ENCODE measurements at places on chromosomes 1 and 21.
A peak's percentile ranks its signal among the peaks of the same experiment; 100 is the strongest.

DNA sequence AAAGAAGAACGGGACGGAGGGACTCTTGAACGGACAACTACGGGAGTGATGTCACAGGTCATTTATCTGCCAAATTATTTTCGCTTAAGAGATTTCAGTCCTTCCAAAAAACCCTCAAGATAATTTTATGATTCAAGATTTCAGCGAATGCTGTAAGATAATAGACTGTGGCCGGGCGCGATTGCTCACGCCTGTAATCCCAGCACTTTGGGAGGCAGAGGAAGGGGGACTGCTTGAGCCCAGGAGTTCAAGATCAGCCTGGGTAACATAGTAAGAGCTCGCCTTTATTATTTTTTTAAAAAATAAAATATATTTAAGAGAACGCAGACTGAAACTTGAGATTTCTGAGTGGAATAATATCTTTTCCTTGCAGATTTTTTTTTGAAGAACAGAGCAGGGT lies 609 bp downstream of the RWDD2B start:
- DNase-seq: no peak

DNA sequence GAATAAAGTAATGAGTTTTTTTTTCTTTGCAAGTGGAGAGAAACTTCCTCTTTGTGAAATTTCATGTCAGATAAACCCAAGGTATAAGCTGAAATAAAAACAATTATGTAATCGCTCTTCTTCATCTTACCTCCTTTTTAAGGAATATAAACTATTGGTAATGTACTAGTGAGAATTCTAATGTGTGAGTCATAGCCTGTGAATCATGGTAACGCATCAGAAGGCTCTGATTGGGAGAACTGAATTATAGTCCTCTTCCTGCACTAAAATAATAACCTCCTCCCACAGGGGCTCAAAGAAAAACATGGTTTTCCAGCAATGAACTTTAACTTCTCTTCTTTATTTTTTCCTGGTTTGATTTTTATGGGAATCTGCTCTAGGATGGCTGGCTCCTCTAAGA lies 57.1 kb upstream of the COX20 start:
- no peak for DNase-seq

DNA sequence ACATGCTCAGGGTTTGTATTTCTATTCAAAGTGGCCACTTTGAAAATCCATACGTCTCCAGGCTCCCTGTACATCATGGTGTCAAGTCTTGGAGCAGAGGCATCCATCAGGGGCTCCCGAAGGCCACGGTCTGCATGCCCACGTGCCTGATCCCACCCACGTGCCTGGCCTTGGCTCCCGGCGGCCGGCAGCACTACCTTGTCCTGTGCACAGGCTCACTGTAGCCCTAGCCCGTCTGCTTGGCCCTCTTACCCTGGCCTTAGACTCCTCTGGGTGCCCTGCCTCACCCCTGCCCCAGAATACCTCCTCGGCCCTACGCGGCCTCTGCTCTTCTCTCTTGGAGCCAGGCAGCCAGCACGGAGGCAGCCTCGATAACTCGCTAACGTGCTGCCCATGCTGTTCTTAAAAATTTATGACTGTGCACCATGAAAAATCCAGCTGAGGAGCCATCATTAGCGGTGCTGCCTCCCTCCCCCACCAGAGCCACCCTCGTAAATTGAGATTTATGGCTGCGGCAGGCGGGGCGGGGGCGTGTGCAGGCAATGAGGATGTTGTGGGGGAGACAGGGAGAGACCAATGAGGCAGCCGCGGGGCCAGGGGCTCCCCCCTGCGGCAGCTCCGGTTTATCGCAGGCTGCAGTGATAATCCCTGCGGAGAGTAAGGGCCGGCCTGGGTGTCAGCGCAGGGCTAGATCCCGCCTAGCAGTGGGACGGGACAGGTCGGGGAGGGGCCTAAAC lies 24.6 kb downstream of the DMAP1 start:
- DNase-seq: no peak

DNA sequence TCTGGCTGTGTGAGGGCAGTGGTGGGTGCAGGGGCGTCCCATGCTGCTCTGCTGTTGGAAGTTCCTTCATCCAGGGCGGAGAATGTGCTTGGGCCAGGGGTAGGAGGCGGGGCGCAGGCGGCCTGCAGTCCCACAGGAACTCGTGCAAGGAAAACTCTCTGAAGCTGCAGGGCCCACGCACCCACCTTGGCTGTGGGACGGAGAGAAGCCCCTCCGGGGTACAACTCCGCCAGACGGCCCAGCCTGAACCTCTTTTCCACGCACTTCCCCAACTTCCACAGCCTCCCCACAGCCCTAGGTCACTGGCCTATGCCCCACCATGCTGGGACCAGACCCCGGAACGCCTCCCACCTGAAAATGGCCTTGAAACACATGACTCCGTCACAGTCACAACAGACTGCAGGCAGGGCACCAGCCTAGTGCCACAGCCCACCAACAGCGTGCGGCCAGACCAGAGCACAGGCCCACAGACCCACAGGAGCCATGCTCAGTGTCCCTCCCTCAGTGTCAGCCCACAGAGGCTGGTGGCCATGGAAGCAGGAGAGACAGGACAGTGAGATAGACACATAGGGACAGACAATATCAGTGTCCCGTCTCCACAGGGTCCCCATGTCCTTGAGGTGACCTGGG lies 47.8 kb downstream of the WNT9A start:
- DNase-seq: no peak

DNA sequence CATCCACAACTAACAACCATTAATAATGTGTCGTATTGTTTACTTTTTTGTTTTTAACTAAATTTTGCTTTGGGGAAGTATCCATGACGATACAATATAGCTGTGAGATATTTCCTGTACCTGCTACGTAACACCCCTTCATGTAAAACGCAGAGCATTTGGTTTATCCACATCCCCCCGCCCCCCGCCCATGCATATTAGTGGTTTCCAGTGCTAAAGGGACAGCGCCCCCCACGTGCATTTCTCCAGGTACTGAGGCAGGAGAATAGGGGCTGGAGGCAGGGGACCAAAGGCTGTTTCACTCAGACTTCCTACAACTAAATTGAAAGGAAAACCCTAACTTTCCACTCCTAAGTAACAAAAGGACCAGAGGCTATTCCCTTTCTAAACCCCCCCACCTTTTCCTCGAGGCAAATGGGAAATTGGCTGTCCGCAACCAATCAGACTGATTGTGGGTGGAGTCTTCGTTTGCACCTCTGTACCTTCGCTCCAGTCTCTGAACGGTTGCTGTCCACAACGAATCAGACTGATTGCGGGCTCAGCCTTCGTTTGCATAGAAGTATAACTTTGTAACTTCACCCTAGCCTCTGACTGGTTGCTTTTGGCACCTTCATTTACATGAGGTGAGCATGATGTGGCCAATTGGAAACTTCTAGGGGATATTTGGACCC lies 12.2 kb upstream of the RIPK4 start:
- DNase-seq: no peak

DNA sequence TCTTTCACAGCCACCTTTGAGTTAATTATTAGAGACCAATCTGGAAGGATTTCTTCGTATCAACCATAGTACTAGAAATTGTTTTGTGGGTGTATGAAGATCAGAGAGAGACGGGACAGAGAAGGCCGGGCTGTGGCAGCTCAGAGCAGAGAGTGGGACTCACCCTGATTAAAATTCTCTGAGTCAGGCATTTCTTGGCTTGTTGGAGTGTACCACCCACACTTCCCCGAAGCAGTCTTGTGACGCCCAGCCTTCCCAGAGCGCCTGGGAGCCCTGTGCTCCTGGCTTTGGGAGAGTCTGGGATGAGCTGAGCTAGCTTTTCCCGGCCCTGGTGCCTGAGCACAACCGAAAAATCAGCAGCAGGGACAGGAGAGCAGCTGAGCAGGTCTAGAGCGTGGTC lies 19.4 kb downstream of the PLEKHM2 start:
- no peak for DNase-seq

- no peak for DNase-seq
Measured at GRCh38 chr1:94646141-94646643, 104.6 kb upstream of the F3 start.

DNA sequence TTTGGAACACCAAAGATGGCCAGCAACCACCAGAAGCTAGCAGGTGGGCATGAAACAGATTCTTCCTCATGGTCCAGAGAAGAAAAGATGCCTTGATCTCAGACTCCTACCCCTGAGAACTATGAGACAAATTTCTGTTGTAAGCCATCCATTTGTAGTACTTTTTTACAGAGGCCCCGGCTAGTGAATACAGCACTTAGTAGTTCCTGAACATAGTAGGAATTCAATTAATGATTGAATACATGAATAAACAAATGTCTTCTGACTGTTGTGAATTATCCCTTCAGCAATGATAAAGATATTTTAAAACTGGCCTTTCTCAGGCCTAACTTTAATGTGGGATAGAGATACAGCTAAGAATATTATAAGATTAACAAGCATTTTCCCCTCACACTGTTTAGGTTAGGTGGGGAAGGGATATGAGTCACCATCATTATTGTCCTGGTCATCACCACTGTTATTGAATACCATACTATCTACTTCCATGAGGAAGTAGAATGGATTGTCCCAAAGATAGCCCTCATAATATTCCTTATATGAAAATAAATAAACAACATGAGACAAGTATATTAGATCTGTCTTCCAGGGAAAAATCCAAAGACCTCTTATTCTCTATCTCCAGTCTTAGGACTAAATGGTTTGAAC lies 51.4 kb downstream of the ADCY10 start:
- no peak for DNase-seq

DNA sequence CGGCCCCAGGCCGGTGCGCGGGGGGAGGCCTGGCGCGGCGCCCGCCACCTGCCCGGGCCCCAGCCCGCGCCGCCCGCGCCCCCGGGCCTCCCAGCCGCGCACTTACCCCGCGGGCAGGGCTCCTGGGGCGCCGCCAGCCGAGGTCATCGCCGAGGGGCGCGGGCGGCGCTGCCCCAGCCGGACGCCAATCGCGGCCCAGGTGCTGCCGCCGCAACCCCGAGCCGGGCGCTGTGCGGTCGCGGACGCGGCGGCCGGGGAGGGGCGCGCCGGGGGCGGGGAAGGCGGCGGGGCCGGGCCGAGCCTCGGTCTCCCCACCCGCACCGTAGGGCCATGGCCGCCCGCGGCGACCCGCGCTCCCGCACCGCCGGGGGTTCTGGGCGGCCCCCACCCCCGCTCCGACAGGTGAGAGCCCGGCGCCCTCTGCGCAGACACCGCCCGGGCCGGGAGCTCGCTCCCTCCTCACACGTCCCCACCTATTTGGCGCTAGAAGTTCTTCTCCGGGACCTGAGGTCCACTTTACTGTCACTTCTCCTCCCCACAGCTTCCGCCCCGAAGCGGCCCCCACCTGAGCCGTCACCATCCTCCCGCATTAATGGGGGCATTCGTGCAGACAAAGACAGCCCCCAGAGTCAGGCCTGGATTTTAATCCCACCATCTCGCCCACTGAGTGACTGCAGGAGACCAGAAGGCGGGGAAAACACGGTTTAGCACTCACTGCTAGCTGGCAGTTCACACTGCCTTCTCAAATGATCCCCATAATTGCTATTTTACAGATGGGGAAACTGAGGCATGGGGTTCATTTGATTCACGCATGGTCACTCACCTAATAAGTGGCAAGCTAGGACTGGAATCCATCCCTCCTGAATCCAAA lies at the start of gene TTC39A:
TTC39A (minus strand) TSS at position 232 of the 871 bp plus-strand sequence; CDS start at position 147, 85 bp downstream.
- no peak for DNase-seq

DNA sequence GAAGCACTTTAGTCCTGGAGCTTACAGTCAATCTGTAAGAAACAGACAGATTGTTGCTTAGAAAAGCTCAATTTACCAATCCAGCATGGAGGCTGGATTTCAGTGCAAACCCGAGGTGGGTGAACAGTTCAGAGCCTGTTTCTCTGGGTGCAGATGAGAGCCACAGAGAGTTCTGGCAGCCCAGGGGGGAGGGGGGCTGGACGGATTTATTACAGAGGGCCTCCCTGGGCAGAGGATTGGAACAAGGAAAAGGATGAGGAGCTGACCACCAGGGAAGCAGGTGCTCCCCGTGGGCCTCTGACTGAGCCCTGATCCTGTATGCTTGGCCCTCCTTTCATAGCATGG lies 38.0 kb upstream of the EPS8L3 start:
- DNase-seq: no peak

- no peak for DNase-seq
Measured at GRCh38 chr1:15244813-15245212, 2.2 kb upstream of the FHAD1 start.

- DNase-seq: no peak
Measured at GRCh38 chr1:212254853-212255363, 30.3 kb upstream of the PPP2R5A start.

- no peak for DNase-seq
Measured at GRCh38 chr21:22657781-22658180, 1659.6 kb downstream of the NCAM2 start.

- DNase-seq: no peak
Measured at GRCh38 chr1:203828002-203828401, 32.6 kb downstream of the ZBED6 start.

DNA sequence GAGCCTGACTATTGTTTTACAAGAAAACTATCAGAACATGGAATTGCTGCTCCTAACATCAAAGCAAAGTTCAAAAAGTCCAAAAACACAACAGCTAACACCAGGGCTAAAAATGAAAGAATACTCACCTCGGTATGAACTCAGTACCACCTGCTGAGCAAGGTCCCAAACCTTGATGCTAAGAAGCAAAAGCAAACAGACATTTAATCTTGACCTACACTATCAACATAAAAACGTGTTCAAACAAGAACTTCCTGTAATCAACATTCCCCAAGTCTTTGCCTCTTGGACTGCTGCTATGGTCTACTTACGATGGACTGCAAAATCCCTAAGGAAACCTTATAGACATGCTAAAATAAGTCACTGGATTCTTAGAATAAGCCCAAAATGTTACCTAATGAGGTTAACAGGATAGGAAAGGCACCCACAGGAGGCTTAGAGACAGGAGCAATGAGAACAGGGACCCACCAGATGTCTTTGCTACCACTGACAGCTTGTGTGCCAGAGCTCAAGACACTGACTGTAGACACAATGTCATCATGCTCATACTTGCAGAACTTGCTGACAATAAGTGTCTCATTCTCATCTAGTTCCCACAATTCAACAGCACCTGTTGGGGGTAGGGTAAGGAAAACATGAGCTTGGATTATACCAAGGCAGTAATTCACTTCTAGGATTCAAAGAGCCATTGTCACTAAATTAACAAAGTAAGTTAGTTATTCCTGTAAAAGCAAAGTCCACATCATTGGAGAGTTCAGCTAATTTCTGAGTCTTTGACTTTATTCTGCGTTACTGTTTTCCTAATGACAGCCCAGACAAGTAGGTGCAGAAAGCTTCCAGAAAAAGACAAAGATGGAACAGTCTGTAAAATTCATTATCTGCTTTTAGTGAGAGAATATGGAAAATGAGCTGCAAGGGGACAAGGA lies 1.8 kb downstream of the WDR77 start:
- no peak for DNase-seq

DNA sequence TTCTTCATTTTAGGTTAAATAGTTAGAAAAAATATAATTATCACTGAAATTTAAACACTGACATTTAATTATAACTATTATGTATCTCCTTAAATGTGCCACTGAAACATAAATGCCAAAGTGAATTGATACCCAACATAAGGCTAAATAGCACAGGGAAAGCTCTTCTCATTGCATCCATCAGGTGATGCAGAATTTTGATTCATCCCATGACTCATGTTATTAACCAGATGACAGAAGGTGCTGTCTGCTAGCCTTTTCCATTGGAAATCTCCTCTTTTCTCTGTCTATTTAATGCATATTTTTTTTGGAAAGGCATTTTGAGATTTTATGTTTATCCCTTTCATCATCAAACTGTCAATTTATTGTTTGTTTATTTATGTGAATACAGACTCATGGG lies 136.8 kb downstream of the KCNK2 start:
- no peak for DNase-seq

- DNase-seq: peak; percentile 49
Measured at GRCh38 chr1:209768354-209768774, 12.5 kb downstream of the TRAF3IP3 start.
